ENCODE measurements at places on chromosomes 1 and 21. TPM values are rescaled to one million over a fixed set of nuclear protein-coding genes. Genes with fewer than 3 reads are reported as not detected.

Gene CCDC17
- 1.3 TPM for total RNA-seq

Gene KLF17
- not detected for total RNA-seq

Gene RGS16
- total RNA-seq, result 77.5 TPM

Gene SFN
- 0.27 TPM for total RNA-seq

Gene CATSPERE
- total RNA-seq, result 0.25 TPM

Gene SYDE2
- total RNA-seq, result 3.6 TPM

Gene CNKSR1
- total RNA-seq, result 1.1 TPM
